ENCODE measurements at places on chromosomes 2 and 18.

- H3K4me3 ChIP-seq = no peak overlapping the region
- no peak overlapping the region for H3K27ac ChIP-seq
- H3K27me3 ChIP-seq = peaks cover 3% of the 10 kb centered on the region
These were observed 135.8 kb downstream of the HDAC4 start for GRCh38 chr2:239264838-239265651.

DNA sequence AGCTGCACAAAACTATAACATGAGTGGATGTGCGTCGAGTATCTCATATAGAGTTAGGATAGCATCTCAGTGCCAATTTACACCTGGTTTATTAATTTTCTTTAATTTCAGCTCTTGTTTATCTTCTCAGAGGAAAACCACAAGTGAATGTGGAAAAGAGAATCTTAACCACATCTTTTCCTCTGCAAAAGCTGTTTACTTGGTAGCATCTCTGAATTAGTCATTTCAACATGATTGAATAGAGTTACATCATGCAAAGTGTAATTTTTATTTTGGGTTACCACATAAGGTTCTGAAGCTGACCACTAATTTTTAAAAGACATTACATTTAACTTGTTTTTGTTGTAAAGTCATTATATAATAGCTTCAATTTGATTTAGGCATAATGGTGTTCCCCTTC is 83.8 kb upstream of the FAM237A start:
- H3K36me3 ChIP-seq = no peaks in the 10 kb centered on the region
- peaks cover 6% of the 10 kb centered on the region for H3K4me1 ChIP-seq
- peaks cover 4% of the 10 kb centered on the region for H3K27me3 ChIP-seq
- DNase-seq = peak; percentile 45
- no peak overlapping the region for H3K4me3 ChIP-seq

DNA sequence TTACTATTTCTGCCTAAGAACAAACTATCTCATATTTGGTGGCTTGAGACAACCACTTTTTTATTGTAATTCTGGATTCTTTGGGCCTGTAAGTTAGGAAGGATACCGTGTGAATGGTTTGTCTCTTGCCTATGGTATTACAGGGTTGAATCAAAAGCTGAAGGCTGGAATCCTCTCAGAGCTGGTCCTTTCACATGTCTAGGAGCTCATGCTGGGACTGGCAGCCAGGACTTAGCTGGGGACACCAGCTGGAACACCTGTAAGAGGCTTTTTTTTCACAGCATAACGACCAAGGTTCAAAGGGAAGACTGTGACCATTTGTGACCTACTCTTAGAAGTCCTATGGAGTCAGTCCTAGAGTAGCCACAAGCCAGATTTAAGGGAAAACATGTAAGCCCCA is 226.3 kb downstream of the ZNF804A start:
- DNase-seq = no peak
- H3K4me3 ChIP-seq = no peak overlapping the region

DNA sequence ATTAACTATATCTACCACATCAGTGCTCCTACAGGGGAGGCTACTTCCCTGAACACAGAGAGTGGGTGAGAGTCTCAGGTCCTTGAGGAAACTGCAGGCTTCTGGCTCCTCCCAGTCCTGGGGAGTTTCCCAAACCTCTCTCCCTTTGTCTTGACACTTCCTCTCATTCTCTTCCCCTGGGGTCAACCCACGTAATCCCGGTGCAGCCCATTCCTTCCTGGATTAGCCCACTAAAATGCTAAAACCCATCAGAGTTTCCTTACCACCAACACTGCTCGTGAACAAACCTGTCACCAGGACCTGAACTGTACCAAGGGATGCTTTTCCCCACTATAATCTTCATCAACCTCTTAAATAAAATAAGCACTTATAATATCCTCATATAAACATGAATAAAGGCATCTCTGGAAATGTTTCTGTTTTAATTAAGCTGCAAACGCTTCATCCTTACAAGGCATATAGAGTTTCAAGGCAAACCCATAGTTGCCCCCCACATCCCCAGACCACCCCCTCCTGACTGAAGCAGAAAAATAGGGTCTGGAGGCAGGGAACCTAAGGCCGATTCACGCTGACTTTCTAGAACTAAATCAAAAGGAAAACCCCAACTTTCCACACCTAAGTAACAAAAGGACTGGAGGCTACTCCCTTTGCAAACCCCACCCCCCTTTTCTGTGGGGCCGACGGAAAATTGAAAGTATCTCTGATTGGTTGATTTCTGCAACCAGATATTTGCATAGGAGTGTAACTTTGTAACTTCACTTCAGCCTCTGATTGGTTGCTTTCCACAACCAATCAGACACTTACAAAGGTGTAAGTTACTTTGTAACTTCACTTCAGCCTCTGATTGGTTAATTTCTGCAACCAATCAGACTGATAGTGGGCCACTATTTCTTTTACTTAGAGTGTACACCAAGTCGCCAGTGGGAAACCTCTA is 19.0 kb downstream of the TMSB10 start:
- peak overlapping the region; percentile 68 for H3K4me3 ChIP-seq
- no peaks in the 10 kb centered on the region for H3K4me1 ChIP-seq
- peak; percentile 49 for DNase-seq
- H3K27me3 ChIP-seq = no peaks in the 10 kb centered on the region
- H3K36me3 ChIP-seq = no peaks in the 10 kb centered on the region

GRCh38 chr18:77061281-77061945 is 71.2 kb downstream of the MBP start:
- H3K27me3 ChIP-seq = no peaks in the 10 kb centered on the region
- peaks cover 6% of the 10 kb centered on the region for H3K36me3 ChIP-seq
- no peak overlapping the region for H3K4me3 ChIP-seq

DNA sequence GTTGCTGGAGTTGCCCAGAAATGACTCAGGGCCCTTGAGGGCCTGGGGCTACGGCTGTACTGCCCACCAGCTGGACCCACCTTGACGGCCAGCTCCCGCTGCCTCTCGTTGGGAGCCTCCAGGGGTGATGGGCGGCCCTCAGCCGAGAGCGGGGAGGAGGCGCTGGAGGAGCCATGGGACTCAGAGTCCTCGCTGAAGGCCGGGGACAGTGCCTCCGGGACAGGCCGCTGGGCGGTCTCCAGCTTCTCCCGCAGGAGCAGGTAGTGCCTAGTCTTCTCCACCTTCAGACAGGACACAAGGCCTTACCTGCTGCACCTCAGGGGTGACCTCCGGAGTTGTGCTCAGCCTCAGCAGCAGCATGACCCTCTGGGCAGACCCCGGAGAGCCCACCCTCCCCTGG is 30.7 kb downstream of the AQP12A start:
- no peak overlapping the region for H3K4me3 ChIP-seq
- H3K4me1 ChIP-seq = no peaks in the 10 kb centered on the region
- H3K27ac ChIP-seq = no peak overlapping the region
- no peaks in the 10 kb centered on the region for H3K36me3 ChIP-seq

DNA sequence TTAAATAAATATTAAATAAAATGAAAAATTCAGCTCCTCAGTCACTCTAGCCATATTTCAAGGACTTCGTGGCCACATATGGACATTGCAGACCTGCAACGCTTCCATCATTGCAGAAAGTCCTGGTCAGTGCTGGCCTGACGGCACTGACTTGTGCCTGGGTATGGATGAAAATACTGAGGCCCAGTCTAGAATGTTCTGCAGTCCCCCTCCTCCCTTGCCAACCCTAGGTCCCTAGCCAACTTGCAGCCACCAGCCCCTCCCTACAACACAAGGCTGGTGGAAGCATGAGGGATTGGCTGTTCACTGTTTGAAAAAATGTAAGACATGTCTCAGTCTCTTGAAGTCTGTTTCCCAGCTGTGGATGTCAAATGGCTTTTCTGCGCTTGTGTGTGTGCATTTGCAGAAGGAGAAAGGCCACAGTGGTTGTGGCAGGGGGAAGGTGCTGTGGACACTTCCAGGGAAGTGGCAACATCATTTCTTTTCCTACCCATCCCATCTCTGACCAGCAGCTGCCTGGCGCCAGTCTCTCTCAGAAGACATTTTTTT is 9.9 kb downstream of the IGFBP5 start:
- H3K4me1 ChIP-seq = peaks cover 1% of the 10 kb centered on the region
- DNase-seq = no peak

GRCh38 chr2:230053753-230054478 is 14.8 kb downstream of the SLC16A14 start:
- H3K4me1 ChIP-seq = no peaks in the 10 kb centered on the region
- no peak overlapping the region for H3K27ac ChIP-seq
- peaks cover 5% of the 10 kb centered on the region for H3K36me3 ChIP-seq
- no peaks in the 10 kb centered on the region for H3K27me3 ChIP-seq

DNA sequence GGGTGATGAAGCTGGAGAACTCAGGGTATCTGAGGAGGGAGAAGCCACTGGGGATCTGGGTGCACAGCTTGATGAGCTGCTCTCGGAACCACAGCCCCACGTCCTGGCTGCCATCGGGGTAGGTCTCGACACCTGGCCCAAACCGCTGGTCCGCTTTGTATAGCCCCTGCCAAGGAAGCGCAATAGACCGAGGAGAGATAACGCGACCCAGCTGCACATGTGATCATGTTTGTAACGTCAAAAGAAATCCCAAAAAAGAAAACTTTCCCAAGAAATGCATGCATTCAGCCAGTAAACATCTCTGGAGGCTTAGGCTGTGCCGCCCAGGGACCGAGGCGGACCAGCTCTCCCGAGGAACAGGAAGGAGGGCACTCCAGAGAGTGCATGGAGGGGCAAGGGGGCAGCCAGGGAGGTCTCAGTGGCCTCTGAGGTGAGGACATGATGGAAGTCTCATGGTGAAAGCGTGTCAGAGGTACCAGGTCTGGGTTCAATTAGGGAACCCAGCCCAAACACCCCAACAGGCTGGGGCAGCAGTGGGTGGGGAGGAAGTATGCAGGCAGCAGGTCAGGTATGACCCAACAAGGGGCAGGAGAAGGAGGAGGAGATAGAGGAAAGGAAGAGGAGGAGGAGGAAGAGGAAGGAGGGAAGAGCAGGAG is 28.3 kb downstream of the ANKMY1 start:
- no peaks in the 10 kb centered on the region for H3K4me1 ChIP-seq
- no peaks in the 10 kb centered on the region for H3K27me3 ChIP-seq
- H3K27ac ChIP-seq = no peak overlapping the region
- H3K36me3 ChIP-seq = peaks cover 5% of the 10 kb centered on the region
- no peak for DNase-seq

DNA sequence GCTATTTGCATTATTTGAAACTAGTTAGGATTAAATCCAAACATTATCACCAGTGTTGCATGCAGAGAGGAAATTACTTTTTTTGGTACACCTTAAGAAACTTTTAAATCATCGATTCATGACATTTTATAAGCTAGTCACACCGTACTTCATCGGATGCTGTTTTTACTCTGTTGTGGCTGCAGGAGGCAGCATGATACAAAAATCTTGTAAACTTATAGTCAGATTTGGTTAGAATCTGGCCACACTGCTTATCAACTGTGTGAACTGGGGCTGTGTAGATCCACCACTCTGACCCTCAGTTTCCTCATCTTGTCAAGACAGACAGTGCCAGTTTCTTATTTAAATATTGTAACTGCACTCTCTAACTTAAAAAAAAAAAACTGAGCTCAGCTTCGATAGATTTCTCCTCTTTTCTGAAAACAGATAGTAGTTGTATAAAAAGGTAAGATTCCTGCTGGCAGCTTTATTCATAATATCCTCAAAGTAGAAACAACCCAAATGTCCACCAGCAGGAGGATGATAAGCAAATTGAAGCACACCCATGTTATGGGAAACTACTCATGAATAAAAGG is 77.8 kb downstream of the RAPGEF4 start:
- no peaks in the 10 kb centered on the region for H3K36me3 ChIP-seq
- H3K4me3 ChIP-seq = no peak overlapping the region
- no peak overlapping the region for H3K27ac ChIP-seq
- H3K4me1 ChIP-seq = peaks cover 3% of the 10 kb centered on the region
- H3K27me3 ChIP-seq = no peaks in the 10 kb centered on the region

DNA sequence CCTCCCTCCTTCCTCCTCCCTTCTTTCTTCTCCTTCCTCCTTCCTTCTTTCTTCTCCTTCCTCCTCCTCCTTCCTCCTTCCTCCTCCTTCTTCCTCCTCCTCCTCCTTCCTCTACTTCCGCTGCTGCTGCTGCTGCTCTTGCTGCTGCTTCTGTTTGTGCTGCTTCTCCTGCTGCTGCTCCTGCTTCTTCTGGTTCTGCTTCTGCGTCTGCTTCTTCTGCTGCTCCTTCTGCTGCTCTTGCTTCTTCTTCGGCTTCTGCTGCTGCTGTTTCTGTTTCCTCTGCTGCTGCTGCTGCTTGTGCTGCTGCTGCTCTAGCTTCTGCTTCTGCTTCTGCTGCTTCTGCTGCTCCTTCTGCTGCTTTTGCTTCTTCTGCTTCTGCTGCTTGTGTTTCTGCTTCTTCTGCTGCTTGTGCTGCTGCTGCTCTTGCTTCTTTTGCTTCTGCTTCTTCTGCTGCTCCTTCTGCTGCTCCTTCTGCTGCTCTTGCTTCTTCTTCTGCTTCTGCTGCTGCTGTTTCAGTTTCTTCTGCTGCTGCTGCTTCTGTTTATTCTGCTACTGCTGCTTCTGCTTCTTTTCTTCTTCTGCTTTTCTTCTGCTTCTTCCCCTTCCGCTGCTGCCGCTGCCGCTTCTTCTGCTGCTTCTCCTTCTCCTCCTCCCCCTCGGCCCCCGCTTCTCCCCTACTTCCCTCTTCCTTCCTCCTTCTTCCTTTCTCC is 8.6 kb downstream of the SNRNP27 start:
- H3K27ac ChIP-seq = peak overlapping the region; percentile 32
- H3K4me1 ChIP-seq = peaks cover 15% of the 10 kb centered on the region
- H3K4me3 ChIP-seq = peak overlapping the region; percentile 77
- H3K36me3 ChIP-seq = peaks cover 46% of the 10 kb centered on the region
- peak; percentile 76 for DNase-seq

GRCh38 chr18:49734836-49735235 is 78.5 kb downstream of the ACAA2 start:
- DNase-seq = no peak
- no peaks in the 10 kb centered on the region for H3K36me3 ChIP-seq
- no peaks in the 10 kb centered on the region for H3K4me1 ChIP-seq
- no peak overlapping the region for H3K27ac ChIP-seq
- peaks cover 5% of the 10 kb centered on the region for H3K27me3 ChIP-seq

- no peaks in the 10 kb centered on the region for H3K36me3 ChIP-seq
- H3K4me3 ChIP-seq = no peak overlapping the region
- H3K4me1 ChIP-seq = peaks cover 13% of the 10 kb centered on the region
- H3K27me3 ChIP-seq = no peaks in the 10 kb centered on the region
- DNase-seq = no peak
These were observed 162.1 kb downstream of the BCL2 start for GRCh38 chr18:63157293-63158011.

DNA sequence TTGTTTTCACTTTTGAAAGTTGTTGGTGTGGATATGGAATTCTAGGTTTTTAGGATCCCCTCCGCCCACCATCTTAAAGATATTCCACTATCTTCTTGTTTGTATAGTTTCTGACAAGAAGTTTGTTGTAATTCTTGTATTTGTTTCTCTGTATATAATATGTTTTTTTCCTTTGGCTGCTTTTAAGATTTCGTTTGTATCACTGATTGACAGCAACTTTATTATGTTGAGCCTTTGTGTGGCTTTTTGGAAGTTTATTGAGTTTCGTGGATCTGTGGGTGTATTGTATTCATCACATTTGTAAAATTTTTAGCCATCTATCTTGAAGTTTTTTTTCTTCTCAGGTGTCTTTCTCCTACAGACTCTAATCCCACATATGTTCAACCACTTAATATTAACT is 200.1 kb downstream of the MCFD2 start:
- DNase-seq = no peak
- H3K36me3 ChIP-seq = no peaks in the 10 kb centered on the region
- no peaks in the 10 kb centered on the region for H3K27me3 ChIP-seq

GRCh38 chr18:3806656-3807055 is 356.7 kb downstream of the TGIF1 start:
- H3K27me3 ChIP-seq = no peaks in the 10 kb centered on the region
- no peaks in the 10 kb centered on the region for H3K4me1 ChIP-seq
- no peaks in the 10 kb centered on the region for H3K36me3 ChIP-seq
- no peak overlapping the region for H3K27ac ChIP-seq
